Stimulated activated CD4-positive, alpha-beta T cell treated with anti-CD3 and anti-CD28 coated beads, TNF-alpha, amount 100 ng/mL, for 48 hours (primary cell): ENCODE measurements at places on chromosomes 7 and 10.

- no peak for DNase-seq
These were observed 29.4 kb downstream of the CHST15 start for GRCh38 chr10:124063750-124064603.

DNA sequence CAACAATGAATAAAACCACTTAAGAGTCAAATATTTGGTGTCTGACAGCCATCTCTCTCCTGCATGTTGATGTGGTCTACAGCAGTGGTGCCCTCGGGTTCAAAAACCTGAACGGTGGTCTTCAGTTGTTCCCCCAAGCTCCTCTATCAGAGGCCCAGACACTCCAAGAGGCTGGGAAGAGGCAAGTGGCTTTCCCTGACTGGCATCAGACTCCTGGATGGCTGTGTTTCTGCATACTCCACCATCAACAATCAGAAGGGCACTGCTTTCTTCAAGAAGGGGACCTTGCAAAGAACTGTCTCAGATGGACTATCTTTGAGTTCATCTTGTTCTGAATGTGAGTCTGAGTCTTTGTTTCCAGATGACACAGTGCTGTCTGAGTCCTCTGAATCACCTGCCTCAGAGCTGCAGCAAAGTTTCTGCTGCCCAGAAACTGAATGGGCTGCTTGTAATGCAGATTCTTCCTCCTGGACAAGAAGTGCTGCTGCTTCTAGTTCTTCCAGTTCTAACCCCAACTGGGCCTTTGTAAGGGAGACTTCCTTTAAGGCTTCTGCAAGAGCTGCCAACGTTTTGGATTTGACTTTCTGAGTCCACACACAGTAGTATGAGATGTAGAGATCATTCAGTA lies 5.9 kb upstream of the SGMS1 start:
- DNase-seq: no peak

DNA sequence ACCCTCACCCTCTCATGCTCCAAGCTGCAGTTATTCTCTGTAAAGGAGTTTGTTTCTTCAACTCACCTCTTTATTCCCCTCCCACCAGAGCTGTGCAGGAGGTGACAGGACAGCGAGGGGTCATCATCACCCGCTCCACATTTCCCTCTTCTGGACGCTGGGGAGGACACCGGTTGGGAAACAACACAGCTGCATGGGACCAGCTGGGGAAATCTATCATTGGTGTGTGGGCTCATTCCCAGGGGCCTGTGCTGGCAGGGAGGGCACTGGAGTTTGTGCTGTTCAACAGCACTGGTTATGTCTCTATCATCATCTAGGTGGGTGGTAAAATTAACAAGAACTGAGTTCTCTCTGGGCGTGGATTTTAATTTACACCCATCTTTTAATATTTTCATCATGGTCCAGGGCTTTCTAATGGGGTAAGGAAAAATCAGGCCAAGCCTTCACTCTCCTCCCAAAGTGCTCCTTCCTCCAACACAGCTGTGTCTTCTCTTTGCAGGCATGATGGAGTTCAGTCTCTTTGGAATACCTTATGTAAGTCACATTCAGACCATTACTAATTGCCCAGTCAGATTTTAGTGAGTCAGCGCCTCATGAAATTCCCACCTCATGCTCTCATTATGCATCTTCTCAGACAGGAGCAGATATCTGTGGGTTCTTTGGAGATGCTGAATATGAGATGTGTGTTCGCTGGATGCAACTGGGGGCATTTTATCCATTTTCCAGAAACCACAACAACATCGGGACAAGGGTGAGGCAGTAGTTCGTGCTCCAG lies 61.6 kb downstream of the PRSS58 start:
- DNase-seq: no peak

- DNase-seq: no peak
These were observed 40.0 kb downstream of the MYL10 start for GRCh38 chr7:101589052-101589451.

DNA sequence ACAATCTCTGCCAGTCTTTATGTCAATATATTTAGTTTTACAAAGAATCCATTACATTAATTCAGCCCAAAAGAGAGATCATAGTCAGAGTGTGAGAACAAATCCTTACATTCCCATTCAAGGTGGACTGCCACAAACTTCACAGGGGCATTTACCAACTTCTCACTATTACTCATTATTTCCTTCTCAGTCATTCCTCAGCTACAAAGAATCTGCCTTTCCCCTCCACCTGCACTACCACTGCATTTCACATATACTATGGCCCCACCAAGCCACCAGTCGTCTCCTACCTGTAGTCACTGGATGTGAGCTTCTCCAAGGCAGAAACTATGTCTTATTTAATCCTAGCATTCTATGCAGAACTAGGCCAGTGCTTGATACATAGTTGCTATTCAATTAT lies 94.3 kb downstream of the USP6NL start:
- DNase-seq: no peak

DNA sequence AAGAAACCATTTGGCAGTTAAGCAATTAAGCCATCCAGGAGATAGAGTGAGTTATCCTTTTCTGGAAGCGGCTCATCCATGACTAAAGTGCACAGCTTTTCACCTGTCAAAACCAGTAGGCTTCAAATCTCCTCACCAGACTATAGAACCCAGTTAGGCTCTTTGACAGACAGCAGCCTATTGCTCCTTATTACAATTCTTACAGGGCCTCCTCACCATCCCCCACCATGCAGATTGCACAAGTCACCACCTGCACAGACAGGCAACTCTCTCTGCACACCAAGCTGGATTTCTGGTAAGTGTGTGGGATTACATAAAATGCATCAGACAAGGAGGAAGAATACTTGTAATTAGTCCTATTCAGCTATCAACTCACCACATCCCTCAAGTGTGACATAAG lies 301.6 kb downstream of the SNX13 start:
- no peak for DNase-seq
